ENCODE measurements at places on chromosomes 2 and 18.

GRCh38 chr18:48554610-48555400, 16.0 kb downstream of the CTIF start:
- no peak for DNase-seq

DNA sequence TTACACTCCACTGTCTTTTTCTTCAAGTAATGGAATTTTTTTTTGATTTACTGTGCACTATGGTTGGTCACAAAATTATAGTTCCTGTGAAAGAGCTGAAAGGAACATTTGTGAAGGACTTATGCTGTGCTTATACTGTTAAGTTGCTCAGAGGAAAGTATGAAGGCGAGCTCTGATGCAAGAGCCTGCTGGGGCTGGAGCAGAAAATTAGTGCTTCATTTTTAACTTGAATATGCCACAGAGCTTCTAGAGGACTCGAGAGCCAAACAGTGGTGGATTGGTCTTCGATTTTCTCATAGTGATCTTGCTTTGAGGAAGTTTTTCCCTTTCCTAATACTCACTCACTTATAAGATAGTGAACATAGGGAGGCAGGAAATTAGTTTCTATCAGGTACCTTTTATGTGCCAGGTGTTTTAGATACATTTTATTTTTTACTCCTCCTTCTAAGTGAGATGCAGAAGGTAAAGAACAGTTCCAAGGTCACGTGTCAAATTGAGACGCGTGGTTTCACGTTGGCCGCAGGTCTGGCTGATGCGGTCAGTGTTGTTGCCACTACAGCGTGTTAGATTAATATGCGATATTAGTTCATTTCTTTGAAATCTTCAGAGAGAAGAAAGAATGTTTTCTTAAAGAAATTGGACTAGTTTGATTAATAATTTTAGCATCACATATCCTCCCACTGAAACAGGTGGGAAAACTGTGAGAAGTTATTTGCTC, 20.2 kb downstream of the GATA6 start:
- DNase-seq, result no peak

- DNase-seq, result no peak
Measured at GRCh38 chr2:219149667-219150066, 10.9 kb downstream of the NHEJ1 start.

- DNase-seq, result no peak
Measured at GRCh38 chr2:205914213-205915129, 171.5 kb downstream of the INO80D start.

GRCh38 chr2:88601286-88601685, 26.0 kb downstream of the EIF2AK3 start:
- DNase-seq, result no peak

DNA sequence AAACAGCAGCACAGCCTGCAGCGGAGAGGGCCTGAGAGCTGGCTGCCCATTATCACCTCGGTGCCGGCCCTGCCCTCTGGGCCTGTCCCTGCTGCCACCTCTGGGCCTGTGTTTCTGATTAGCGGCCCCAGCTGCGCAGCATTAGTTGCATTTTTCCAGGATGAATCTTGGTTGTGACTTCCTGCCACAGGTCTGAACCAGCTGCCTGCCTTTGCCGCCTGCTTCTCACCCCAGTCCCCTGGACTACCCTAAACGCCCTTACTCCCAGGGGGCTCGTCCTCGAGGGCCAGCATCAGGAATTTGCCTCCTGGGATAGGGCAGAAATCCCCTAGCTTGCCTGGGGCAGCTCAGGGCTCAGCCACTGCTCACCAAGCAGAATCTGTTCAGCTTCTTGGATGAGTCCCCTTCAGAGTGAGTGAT, 342.8 kb downstream of the DYSF start:
- no peak for DNase-seq

DNA sequence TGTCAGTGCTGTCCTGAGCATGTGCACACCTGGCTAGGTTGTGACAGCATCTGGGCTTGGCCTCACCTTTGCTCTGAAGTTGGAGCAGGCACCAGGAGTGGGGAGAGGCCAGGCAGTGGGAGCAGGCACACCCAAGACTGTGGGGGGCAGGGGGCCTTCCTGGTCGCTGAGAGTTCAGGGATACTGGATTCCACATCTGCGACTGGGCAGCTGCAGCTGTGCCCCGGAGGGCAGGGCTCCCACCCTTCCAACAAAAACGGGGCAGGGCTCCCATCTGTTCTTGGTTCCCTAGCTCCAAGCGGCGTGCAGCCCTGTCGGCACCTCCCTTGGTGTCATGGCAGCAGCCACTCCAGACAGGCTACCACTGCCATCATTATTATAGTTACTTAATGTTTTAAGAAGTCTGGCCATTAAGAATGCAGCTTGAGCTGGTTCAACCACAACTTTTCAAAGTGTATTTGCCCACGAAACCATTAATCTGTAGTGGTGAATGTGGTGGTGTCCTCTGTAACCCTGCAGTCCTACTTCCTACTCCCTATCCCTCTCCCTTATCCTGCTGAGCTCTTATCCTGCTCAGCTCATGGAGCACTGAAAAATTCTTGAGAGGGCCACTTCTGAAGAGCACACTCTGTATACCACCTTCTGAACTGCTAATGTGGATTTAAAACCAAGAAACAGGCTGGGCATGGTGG, 48.0 kb upstream of the RAB1A start:
- no peak for DNase-seq

- DNase-seq, result no peak
Measured at GRCh38 chr2:222332116-222332515, 33.3 kb upstream of the PAX3 start.

DNA sequence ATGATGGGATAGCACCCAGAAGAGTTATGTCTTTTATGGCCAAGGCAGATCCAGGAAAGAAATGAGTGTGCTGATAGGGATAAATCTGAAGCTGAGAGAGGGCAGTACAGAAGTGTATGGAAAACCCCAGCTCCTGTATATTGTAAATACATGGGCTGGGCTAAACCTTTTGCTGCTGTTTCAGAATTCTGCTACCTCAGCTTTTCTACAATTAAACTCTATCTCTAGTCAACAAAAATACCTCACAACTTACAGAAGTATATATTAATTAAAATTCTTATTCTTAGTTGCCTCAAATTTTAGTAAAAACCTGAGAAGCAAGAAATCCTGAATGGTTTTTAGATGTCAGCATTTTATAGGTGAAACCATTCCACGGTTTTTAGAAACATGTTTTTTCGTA, 889.5 kb upstream of the NXPH2 start:
- DNase-seq, result no peak

DNA sequence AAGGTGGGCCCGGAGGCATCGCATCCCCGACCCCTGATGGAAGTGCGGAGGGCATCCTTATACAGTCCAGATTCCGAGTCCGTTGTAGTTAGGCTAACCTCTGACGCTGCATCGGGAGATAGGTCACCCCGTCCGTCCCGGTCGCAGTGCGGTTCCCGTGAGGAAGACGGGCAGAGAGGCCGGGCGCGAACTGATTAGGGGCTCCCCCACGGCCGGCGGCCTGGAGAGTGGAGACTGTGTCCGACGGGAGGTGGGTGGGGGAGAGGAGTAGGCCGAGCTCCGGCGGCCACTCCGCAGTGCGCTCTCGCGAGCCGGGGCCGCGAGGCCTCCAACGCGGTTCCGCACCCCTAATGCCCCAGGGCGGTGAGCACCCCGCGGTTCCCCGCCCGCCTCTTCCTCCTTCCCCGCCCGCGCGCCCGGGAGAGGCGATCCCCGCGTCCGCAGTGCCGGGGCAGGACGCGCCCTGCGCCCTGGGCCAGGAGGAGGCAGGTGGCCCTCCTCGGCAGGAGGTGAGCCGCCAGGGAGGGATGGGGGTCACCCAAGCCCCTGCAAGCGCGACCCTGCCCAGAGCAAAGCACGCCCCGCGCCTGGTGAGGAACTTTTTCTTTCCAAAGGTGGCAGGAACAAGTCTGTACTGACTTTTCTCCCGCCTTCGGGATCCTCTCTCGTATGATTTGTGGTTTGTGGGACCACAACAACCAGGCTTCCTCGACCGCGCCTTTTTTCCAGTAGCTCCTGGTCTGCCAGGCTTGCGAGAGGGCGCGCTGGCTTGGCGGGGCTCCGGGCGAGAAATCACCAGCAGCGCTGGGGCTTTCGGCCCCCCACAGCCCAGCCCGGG, 1.4 kb upstream of the SP5 start:
- no peak for DNase-seq

DNA sequence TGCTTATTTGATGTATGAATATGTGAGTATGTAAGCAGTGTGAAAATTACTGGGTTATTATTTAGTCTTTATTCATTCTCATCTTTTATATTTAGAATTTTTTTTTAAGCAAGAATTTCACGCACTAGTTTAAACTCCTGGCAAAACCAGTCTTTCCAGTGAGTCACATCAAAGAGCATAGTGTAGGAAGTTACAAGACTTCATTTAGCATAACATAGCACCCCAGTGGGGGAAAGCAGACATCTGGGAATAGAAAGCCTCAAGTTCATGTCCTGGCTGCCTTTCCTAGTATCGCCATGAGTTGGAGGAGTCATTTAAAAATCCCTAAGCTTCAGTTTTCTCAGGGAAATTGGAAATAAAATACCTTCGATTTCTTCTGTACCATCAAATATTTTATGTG, 408.3 kb downstream of the NUP35 start:
- DNase-seq, result no peak

DNA sequence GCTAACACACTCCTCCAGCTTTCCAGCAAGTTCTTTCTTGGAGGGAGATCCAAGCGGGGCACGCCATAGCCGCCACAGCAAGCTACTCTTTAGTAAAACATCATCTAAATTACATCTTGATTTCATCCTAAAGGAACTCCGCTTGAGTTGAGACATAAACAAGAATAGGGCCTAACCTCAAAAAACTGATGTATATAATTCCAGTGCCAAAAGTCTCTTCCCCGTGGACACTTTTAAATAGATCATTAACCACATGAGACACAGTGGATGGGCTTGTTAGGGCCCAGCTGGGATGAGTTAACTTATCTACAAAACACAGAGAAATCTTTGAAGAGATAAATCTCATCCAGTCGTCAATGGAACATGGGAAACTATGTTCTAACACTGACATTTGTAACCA, 20.8 kb upstream of the MLPH start:
- no peak for DNase-seq

DNA sequence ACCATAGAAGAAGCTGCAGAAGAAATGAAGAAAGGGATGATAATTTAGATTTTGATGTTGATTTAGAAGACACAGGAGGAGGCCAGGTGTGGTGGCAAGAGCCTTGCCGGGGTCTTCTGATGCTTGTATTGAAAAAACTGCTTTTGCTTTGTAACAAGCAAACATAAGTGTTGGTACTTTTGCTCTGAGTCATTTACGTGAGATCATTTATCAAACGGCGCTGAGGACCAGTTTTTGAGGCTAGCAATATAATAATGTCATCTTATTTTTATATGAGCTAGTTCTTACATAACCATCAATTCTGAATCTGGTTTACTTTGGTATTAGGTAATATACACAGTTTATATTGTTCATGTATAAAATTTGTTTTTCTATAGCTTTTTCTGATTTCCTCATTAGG, 30.6 kb downstream of the SPTBN1 start:
- no peak for DNase-seq

DNA sequence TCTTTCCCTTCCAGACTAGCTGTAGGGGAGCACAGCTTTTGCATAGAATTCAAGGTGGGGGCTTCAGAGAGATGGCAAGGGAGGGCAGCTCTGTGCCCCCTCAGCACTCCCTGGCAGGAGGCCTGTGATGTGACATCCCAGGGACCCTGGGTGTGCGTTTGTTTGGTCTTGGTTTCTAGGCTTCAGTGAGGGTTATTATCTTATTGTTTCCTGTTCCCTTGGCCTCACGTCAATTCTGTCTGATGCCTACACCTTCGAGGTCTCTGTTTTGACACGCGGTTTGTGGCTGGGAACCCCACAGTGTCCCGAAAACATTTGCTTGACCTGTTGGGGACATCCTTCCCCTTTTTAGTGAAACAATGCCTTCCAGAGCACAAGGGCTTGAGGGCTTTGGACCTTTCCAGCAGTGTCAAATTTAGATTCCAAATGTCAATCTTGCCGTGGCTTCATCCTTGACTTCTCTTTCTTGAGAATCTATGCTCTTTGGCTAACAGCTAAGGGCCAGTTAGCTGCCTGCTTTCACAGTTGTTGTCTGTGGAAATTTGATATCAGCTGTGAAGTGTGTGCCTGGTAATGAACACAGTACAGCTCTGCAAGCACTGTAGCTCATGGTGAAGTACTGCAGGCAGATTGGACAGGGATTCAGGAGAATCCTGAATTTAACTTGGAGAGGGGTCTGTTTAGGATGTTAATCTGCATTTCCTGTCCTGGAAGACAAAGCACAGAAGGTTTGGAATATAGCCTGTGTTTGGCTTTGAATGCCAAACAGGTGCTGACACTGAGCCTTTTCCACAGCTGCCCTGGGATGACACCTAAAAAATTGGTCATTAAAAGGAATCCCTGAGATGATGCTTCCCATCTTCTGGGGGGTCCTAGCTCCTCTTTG, 108.2 kb upstream of the CXCR4 start:
- no peak for DNase-seq

- no peak for DNase-seq
Measured at GRCh38 chr2:121888189-121888557, 132.7 kb downstream of the TSN start.

DNA sequence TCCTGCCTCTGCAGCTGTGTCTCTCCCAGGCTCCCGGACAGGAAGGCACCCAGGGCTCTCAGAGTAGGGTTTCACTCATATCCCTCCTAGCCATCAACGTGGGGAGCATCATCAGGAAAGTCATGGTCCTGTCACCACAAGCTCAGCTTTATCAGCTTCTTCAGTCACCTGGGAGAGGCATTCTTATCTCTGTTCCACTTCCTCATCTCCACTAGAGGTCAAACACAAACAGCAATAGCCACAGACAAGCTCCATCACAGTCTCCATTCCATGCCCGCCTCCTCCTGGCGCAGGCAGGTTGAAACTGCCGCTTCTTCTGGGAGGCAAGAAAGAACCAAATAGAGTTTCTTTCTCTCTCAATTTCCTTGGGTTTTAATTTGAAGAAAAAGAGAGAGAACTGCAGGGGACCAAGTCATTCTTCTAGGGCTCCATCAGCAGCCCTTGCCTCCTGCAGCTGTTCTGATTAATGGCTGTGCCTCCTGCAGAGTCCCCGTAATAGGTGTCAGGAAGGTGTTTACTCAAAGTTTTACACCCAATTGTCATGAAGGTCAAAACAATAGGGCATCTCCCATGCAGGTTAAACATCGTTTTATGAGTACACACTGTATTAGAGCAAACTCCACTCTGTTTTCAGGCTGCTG, 377.9 kb downstream of the TMEM182 start:
- no peak for DNase-seq

DNA sequence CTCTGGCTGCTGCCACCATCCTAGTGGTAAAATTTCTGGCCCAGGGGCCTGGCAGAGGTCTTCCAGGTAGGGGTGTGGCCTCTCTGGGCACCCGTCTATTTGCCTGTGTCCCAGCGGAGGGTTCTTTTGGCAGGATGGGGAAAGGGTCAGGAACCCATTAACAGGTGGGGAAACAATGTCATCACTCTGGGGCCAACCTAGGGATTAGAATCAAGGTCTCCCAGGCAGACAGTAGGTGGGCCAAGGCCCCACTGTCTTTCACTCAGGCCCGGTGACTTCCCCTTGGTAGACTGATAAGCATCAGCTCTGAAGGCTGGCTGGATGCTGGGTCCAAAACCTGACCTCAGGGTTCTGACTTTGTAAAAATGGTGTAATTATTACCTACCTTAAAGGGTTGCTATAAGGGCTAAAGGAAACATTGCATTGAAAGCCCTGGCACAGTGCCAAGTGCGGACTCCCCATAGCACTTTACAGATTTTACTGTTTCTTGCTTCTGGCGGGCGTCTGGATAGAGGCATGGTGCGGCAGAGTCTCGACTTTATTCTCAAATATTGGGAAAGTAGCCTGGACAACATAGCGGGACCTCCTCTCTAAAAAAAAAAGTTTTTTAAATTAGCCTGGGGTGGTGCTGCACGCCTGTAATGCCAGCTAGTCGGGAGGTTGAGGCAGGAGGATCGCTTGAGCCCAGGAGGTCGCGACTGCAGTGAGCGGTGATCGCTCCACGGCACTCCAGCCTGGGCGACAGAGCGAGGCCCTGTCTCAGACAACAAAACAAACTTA, 2.2 kb downstream of the LBX2 start:
- no peak for DNase-seq

Data from CMK (cell line).